ENCODE measurements at places on chromosomes 4 and X.

DNA sequence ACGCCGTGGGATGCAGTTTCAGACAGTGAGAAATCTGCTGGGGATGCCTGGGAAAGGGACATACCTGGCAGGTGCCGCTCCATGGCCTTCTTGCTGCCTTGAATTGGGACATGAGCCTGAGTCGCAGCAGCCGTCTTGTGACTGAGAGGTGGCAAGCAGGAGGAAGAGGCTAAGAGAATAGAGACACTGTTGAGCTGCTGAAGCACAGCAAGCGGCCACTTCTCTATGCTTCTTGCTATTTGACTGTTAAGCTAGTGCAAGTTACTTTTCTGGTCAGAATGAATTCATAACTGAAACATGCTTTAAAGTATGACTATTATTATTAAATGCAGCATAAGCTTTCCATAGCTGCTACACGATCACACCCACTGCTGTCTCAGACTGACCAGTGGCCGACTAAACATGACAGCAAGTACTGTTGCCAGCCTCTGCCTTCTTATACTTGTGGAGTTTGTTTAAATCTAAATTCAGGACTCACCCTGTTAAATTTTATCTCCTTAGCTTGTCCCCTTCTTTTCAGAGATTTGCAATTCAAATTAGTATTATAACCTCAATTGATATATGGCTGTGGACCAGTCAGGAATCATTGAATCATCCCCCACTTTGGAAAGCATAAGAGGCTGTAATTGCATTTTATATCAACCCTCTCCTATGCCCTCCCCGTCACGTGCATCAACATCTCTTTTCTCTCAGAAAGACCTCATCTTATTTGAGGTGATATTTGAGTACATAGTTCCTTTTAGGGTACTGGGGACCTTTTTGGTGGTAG, 24.8 kb upstream of the ACSL1 start:
- no peak for DNase-seq

GRCh38 chr4:127416115-127416514, 216.6 kb upstream of the INTU start:
- DNase-seq, result no peak

GRCh38 chr4:110622841-110623717, at the start of gene PITX2:
Gene PITX2 (minus strand): TSS chr4:110623077. CDS start chr4:110622460, 617 bp downstream.
- peak; percentile 82 for DNase-seq

DNA sequence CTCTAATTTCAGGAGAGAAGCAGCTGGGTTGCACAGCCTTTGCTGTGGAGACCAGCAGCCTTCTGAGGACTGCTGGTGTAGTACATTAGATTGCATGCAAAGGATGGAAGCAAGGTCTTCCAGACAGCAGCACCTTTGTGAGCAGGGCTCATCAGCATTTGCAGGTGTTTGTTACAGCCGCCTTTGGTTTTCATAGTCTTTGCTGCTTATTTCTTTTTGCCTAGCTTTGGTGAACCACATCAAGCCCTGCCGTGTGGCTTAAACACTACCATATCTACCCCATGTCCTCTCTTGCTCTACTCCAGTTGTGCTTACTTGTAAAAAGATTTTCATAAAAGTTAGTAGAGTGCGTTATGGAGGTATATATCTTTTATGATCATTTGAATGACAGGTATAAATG, 57.5 kb downstream of the MTM1 start:
- DNase-seq, result no peak

DNA sequence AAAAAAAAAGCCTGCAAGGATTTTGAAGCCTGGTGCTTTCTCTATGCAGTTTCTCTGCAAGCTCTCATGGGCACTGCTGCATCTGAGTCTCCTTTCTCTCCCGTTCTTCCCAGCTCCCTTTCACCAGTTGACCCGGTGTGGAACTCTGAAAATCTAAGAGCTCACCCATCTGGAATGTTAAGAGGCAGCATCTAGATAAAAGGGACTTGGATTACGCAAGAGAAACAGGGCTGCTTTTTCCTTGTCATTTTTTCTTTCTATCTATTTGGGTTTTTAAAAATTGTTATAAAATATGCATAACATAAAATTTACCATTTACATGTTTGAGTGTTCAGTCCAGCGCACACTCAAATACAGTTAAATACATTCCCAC, 95.2 kb upstream of the RPS6KA3 start:
- DNase-seq, result no peak

- DNase-seq, result no peak
Measured at GRCh38 chrX:3567686-3568085, 145.8 kb downstream of the PRKX start.

- no peak for DNase-seq
Measured at GRCh38 chr4:51853027-51853682, 10.2 kb downstream of the DCUN1D4 start.

DNA sequence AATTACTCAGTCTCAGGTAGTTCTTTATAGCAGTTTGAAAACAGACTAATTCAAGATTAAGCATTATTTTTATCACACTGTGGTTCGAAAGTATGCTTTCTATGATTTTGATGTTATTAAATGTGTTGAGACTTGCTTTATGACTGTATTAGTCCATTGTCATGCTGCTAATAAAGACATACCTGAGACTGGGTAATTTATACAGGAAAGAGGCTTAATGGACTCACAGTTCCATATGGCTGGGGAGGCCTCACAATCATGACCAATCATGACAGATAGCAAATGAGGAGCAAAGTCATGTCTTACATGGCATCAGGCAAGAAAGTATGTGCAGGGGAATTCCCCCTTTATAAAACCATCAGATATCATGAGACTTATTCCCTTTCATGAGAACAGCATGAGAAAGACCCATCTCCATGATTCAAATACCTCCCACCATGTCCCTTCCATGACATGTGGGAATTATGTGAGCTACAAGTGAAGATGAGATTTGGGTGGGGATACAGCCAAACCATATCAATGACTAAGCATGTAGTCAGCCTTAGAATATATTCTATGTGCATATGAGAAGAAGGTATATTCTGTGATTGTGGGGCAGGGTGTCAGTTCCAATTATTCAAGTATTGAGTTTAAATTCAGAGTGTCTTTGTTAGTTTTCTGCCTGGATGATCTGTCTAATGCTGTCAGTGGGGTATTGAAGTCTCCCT, 44.6 kb upstream of the UGT2A1 start:
- DNase-seq, result no peak

GRCh38 chrX:65866773-65867172, 173.1 kb downstream of the VSIG4 start:
- no peak for DNase-seq

DNA sequence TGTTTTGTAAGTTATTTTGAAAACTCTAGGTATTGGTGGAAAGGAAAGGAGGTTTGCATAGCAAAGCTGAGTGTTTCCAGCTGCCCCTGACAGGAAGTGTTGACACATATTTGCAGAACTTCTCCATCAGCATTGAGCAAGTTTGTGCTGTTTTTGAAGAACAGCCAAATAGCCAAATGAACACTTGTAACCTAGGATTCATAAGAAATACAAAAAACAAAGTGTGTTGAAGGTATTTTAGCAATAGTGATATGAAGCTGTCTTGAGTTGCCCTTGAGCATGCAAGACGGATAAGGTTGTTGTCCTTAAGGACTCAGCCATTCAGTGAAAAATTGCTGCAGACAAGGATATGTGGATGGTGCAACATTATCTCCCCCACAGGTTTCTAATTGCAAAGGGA, 68.3 kb upstream of the PGM2 start:
- no peak for DNase-seq

DNA sequence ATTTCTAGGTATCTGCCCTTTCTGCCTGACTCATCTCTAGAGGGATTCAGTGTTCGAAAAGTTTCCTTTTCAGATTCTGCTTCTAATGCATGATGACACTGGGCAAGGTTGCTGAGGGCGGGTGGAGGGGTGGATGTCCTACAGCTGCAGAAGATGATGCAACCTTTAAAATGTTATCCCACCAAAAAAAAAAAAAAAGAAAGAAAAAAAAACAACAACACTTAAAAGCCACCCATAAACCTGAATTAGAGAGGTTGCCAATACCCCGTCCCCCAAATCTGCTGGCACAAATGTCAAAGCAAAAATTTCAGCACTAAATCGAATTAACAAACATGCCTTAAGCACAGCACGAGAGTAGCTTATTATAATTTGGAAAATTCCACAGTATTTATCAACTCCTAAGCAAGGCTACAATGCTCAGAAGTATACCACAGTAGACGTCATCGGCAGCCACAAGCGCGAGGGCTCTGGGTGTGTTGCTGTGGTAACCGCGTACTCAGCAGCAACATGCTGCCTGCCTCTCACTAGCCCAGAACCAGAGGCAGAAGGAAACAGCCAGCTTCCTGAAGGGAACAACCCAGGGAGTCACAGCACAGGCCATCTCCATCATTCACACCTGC, 167.5 kb upstream of the MAP3K15 start:
- peak; percentile 89 for DNase-seq

DNA sequence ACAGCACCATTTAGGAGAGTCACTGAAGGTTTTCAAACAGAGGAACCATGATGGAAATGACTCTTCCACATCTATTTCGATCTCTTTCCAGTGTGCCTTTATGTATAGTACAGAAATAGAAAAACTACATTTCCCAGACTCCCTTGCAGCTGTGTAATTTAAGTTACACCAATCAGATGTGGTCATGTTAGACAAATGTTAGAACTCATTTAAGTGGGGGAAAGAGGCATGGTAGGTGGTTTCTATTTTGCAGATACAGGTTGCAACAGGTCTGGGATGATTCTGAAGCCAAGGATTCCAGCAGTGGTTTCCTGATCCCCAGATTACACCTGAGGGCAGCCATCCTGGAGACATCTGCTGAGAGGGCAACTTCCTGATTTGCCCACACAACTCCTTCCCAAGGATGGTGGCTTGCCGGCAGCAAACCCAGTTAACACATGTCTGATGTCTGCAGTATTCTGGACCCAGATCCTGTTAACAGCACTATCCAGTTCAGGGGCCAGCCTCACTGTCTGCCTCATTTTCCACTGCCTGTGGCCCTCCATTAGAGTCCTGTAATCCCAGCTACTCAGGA, 38.7 kb upstream of the PDK3 start:
- DNase-seq, result no peak

- peak; percentile 48 for DNase-seq
Measured at GRCh38 chr4:52873191-52873590, 11.1 kb downstream of the RASL11B start.

GRCh38 chr4:77235289-77235854, 78.4 kb downstream of the CCNG2 start:
- no peak for DNase-seq
